Nephron progenitor cell (in vitro differentiated cells): ENCODE measurements at places on chromosomes 11 and 22.

DNA sequence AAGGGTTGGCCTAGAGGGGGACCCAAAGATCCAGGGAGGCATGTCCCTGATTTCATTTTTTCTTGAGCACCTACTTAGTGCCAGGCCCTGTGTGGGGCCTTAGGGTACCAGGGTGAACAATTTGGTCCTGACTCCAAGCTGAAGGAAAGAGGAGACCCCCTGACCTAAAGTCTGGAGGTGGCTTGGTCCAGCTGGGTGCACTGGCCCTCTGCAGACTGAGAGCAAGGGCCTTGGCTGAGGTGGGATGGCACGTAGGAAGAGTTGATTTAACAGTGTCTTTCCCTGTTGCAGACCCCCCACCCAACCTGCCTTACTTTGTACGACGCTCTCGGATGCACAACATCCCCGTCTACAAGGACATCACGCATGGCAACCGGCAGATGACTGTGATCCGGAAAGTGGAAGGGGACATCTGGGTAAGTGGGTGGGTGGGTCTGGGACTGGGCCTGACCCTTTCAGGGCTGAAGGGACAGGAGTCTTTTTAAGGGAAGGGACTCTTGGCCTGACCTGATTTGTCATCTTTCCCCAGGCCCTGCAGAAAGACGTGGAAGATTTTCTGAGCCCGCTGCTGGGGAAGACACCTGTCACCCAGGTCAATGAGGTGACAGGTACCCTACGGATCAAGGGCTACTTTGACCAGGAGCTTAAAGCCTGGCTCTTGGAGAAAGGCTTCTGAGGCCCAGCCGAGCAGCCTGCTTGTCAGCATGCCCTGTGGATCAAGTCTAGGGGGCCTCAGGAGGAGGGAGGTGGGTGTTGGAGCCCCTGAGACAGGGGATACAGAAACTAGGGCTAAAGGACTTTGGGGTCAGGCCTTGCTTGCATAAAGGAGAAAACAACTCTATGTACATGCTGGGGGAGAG is 3.3 kb downstream of the MRPL49 start:
- H3K4me3 ChIP-seq = no peak overlapping the region
- H3K36me3 ChIP-seq = peaks cover 25% of the 10 kb centered on the region
- no peaks in the 10 kb centered on the region for H3K27me3 ChIP-seq
- H3K27ac ChIP-seq = no peak overlapping the region

DNA sequence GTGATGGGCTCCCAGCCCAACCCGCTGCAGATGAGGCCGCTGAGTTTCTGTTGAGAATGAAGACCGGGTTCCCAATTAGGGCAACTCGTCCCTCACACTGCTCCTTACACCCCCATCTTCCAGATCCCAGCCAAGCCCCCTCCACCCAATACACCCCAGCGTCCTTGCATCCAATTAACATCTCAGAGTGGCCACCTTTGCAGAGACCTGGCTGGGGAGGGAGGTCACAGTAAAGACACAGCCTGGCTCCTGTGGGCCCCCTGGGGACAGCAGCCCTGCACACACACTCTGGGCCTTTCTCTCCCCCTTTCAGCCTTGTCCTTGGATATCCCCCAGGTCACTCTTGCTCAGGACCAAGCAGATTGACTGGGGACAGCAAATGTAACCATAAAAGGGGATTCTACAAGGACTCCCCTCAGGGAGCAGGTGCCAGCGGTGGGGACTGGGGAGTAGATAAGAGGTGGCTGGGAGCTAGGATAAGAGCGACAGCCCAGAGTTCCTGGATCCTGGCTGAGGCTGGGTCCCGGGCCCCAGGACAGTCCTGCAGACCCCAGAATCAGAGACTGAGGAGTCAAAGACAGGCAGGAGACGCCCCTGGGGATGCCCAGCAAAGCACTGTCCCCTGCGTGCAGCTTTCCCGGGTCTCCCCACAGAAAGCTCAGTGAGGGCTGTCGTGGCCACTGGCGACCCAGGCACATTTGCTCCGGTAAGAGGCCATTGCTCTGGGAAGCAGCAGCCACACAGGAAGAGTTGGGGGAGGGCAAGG is 8.4 kb downstream of the APOBEC3A start:
- no peaks in the 10 kb centered on the region for H3K36me3 ChIP-seq
- peaks cover 47% of the 10 kb centered on the region for H3K4me1 ChIP-seq
- DNase-seq = no peak
- no peak overlapping the region for H3K27ac ChIP-seq
- H3K27me3 ChIP-seq = peaks cover 24% of the 10 kb centered on the region

DNA sequence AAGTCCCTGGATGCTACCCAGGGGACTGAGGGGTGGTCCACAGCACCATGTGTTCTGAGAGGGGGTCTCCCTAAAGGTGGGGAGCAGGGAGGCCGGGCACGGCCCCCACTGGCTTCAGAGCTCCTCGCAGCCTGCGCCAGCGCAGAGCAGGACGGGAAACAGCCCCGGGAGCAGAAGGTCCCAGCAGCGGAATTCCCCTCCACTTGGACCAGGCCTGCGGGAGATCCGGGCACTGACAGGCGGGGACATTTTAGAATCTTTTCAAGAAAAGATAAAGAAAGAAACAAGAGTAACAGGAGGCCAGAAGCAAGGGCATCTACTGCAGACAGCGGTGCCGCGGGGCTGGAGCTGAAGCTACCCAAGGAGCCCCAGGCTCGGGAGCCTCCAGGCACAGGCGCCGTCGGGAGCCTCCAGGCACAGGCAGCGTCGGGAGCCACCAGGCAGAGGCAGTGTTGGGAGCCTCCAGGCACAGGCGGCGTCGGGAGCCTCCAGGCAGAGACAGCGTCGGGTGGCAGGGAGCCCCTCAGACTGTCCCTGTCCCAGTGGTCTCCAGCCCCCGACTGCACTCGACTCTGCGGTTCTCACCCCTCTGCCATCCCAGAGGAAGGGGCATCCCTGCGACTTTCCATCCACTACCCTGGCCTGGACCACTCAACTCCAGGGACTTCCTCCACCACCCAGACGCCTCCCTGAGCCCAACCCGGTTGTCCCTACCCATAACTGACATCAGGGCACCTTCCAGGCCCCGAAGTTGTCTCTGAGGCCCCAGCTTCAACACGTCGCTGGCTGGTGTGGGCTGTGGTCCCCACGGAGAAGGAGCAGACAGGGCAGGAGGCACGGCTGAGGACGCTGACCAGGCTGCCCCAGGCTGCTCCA is 211.1 kb downstream of the BRD1 start:
- no peak overlapping the region for H3K4me3 ChIP-seq
- peaks cover 21% of the 10 kb centered on the region for H3K27me3 ChIP-seq
- no peaks in the 10 kb centered on the region for H3K36me3 ChIP-seq
- DNase-seq = no peak

GRCh38 chr11:114019046-114019445 is 40.5 kb upstream of the ZBTB16 start:
- H3K4me3 ChIP-seq = no peak overlapping the region
- H3K36me3 ChIP-seq = no peaks in the 10 kb centered on the region
- H3K27me3 ChIP-seq = peaks cover 19% of the 10 kb centered on the region
- H3K4me1 ChIP-seq = no peaks in the 10 kb centered on the region
- DNase-seq = no peak
- H3K27ac ChIP-seq = no peak overlapping the region

DNA sequence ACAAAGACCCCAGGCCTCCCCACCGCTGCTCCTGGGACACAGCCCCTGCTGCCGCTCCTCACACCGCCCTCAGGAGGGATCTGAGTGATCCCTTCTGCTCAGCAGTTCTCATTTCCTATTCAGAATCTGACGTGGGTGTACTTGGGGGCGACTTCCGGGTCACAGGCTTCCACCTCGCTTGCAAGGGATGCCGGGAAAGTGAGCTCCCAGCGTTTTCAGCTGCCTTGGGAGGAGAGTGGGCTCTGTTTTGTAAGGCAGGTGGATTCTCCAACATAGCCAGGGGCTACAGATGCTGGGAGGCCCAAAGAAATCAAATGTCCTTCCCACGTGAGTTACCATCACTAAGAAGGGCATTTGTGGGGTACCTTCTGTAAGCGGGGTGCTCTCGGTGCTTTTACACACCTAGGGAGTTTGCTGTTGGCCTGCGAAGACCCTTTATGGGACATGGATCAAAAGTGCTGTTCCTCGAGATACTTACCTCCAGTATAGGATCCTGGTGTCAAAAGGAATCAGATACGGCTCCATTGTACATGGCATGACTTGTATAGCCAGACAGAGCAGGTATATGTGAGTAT is 9.7 kb upstream of the LRRC10B start:
- peaks cover 37% of the 10 kb centered on the region for H3K27me3 ChIP-seq
- H3K4me1 ChIP-seq = peaks cover 41% of the 10 kb centered on the region
- H3K36me3 ChIP-seq = no peaks in the 10 kb centered on the region
- DNase-seq = no peak
- H3K27ac ChIP-seq = no peak overlapping the region

- DNase-seq = no peak
- H3K27me3 ChIP-seq = peaks cover 11% of the 10 kb centered on the region
- peak overlapping the region; percentile 84 for H3K4me3 ChIP-seq
- no peaks in the 10 kb centered on the region for H3K36me3 ChIP-seq
- no peak overlapping the region for H3K27ac ChIP-seq
- H3K4me1 ChIP-seq = peaks cover 65% of the 10 kb centered on the region
Observed at GRCh38 chr11:3164552-3165151, 458 bp downstream of the OSBPL5 start.

- H3K4me1 ChIP-seq = peaks cover 15% of the 10 kb centered on the region
- peaks cover 4% of the 10 kb centered on the region for H3K27me3 ChIP-seq
- no peak overlapping the region for H3K4me3 ChIP-seq
- DNase-seq = no peak
- no peak overlapping the region for H3K27ac ChIP-seq
Observed at GRCh38 chr11:11137339-11137738, 215.7 kb downstream of the CSNK2A3 start.

DNA sequence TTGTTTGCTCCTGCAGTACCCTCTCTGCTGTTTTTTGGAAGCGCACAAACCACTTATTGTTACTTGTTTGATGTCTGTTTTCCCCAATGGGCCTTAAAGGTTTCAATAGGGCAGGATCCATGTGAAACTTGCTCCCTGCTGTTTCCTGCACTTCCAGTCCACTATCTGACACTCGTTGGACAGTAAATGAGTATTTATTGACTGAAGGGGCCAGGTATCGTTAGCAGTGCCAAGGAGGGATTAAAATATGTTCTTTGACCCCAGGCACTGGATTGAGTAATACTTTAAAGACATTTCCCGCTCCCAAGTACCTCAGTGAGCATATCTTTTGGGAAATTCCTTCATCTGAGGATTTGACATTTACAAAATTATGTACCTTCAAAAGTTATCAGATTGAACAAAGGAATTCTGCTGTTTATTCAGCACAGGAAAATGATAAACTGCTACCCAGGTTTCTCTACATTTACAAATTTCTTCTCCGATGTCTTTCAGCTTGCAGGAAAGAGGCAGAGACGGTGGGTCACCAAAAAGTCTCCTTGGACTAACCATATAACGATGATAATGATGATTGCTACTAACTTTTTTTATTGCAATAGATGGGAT is 23.3 kb upstream of the OR9Q2 start:
- no peaks in the 10 kb centered on the region for H3K36me3 ChIP-seq
- no peaks in the 10 kb centered on the region for H3K27me3 ChIP-seq
- DNase-seq = peak; percentile 8
- peak overlapping the region; percentile 60 for H3K27ac ChIP-seq

GRCh38 chr11:45155058-45155551 is 8.7 kb downstream of the PRDM11 start:
- no peak for DNase-seq
- H3K4me1 ChIP-seq = peaks cover 40% of the 10 kb centered on the region
- H3K27ac ChIP-seq = peak overlapping the region; percentile 96
- no peak overlapping the region for H3K4me3 ChIP-seq
- H3K27me3 ChIP-seq = no peaks in the 10 kb centered on the region
- peaks cover 2% of the 10 kb centered on the region for H3K36me3 ChIP-seq

DNA sequence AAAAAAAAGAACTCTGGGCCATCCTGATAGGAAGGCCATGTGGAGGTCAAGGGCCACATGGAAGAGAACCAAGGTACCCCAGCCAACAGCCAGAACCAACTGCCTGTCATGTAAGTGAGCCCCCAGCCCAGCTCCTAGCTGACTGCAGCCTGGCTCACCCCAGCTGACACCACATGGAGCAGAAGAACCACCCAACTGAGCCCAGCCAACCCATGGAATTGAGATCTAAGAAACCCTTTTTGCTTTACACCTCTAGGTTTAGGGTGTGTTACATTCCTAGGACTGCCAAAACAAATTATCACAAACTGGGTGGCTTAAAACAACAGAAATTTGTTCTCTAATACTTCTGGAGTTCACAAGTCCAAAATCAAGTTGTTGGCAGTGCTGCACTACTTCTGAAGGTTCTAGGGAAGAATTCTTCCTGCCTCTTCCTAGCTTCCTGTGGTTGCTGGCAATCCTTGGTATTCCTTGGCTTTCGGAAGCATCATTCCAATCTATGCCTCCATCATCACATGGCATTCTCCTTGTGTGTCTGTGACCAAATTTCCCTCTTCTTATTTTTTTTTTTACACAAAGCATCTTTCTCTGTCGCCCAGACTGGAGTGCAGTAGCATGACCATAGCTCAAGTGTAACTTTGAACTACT is 4.4 kb downstream of the C11orf86 start:
- DNase-seq = no peak
- H3K4me1 ChIP-seq = peaks cover 3% of the 10 kb centered on the region
- no peak overlapping the region for H3K4me3 ChIP-seq

DNA sequence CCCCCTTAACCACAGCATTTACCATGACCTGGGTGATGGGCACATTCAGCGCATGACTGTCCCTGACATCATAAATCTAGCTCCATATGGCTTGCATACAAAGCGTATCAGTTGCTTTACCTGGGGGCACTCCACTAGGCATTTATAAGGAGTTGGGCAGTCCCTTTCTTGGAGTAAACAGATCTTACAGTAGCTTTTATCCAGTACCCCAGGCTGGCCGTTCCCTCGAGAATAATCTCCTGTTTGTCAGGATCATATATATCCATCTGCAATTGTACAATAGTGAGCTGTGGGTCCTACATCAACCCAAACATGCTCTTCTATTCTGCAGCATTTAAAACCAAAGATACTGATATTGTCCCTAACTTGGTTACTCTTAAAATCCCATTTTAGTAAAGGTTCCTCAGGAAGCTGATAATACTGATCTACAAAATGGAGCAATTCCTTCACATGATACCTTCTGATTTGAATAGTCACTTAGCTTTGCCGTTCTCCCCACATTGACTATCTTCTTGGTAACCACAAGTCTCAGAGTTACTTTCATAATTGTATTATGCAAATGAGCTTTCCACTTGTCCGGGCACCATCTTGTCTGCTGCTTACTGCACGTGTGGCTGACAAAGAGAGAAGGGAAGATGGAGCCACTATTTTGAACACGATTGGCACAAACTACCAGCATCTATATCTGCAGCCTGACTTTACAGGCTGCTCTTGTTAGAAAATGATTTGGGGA is 205.0 kb downstream of the CWF19L2 start:
- no peak overlapping the region for H3K27ac ChIP-seq
- no peaks in the 10 kb centered on the region for H3K27me3 ChIP-seq
- no peaks in the 10 kb centered on the region for H3K36me3 ChIP-seq
- no peak for DNase-seq
- H3K4me3 ChIP-seq = no peak overlapping the region

GRCh38 chr11:1782031-1782590 is 18.4 kb upstream of the CTSD start:
- peaks cover 17% of the 10 kb centered on the region for H3K27me3 ChIP-seq
- H3K4me1 ChIP-seq = peaks cover 37% of the 10 kb centered on the region
- H3K4me3 ChIP-seq = no peak overlapping the region
